ENCODE measurements at places on chromosomes 6 and 20. TPM values are rescaled to one million over a fixed set of nuclear protein-coding genes. Genes with fewer than 3 reads are reported as not detected.
A peak's percentile ranks its signal among the peaks of the same experiment; 100 is the strongest.

CNR1 gene
- total RNA-seq = 4.6 TPM

COL9A1 gene
- total RNA-seq = not detected

TMC2 gene
- not detected for total RNA-seq

CLDN20 gene
- total RNA-seq = not detected

- DNase-seq = no peak
- no peak overlapping the region for H3K4me3 ChIP-seq
- H3K27ac ChIP-seq = no peak overlapping the region
- H3K36me3 ChIP-seq = no peaks in the 10 kb centered on the region
- peaks cover 7% of the 10 kb centered on the region for H3K27me3 ChIP-seq
Observed at GRCh38 chr20:31821427-31821826, 2.3 kb downstream of the MYLK2 start.

DNA sequence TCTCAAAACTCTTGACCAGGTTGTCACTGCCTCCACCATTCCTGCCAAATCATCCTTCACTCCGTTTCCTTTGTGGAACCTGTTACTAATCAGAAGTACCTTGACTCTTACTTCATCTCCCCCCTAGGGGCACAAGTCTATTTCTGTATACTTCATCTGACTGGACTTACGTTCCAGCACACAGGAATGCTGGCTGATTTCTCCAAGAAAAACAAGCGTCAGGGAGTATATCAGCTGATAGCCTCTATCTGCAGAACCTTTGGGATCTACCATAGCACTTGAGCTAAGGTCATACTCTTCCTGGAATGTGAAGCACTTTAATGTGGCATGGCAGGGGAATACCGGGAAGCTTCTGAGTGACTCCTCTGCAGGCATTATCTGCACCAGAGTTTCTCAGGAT, 178.1 kb upstream of the MOCS1 start:
- H3K27ac ChIP-seq = no peak overlapping the region
- H3K36me3 ChIP-seq = no peaks in the 10 kb centered on the region
- no peaks in the 10 kb centered on the region for H3K27me3 ChIP-seq

DNA sequence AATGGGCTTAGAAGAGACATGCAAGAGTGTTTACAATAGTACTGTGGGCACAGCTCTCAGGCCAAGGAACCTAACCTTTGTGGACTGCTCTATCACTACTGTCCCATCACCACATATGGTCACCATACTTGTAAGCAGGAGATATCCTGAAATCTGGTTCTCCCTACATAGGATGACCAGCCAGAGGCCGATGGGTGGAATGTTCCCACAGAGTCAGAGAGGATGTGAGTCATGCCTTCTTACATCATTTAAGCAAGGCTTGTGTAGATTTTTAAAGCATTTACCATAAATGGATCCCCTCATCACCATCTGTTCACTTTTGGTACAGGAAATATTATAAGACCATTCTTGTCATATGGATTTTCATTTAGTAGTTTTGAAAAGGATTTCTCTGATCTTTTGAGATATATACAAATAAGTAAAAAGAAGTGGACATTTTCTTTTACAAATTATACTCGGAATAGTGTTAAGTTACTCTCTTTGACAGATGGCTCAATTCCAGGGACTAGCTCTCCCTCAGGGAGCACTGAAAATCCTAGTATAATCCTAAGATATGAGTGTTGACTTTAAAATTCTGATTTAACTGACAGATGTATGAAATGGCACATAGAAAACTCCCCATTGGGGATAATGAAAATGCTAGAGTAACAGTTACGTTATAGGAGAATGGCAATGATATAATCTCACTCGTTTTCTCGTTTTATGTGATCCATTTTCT, 6.6 kb downstream of the HTR1B start:
- H3K4me3 ChIP-seq = no peak overlapping the region
- no peaks in the 10 kb centered on the region for H3K4me1 ChIP-seq
- no peak for DNase-seq
- no peaks in the 10 kb centered on the region for H3K36me3 ChIP-seq
- H3K27ac ChIP-seq = peak overlapping the region; percentile 21
- H3K27me3 ChIP-seq = no peaks in the 10 kb centered on the region

- H3K4me1 ChIP-seq = peaks cover 77% of the 10 kb centered on the region
- H3K36me3 ChIP-seq = no peaks in the 10 kb centered on the region
- H3K4me3 ChIP-seq = no peak overlapping the region
- peaks cover 8% of the 10 kb centered on the region for H3K27me3 ChIP-seq
- no peak for DNase-seq
- H3K27ac ChIP-seq = peak overlapping the region; percentile 80
Observed at GRCh38 chr20:36086767-36087166, 67.8 kb upstream of the EPB41L1 start.

GRCh38 chr6:87213364-87213763, 58.0 kb downstream of the ZNF292 start:
- no peaks in the 10 kb centered on the region for H3K36me3 ChIP-seq
- H3K4me1 ChIP-seq = peaks cover 24% of the 10 kb centered on the region
- no peaks in the 10 kb centered on the region for H3K27me3 ChIP-seq
- no peak overlapping the region for H3K27ac ChIP-seq

- H3K27ac ChIP-seq = no peak overlapping the region
- H3K4me1 ChIP-seq = no peaks in the 10 kb centered on the region
- H3K27me3 ChIP-seq = no peaks in the 10 kb centered on the region
- H3K4me3 ChIP-seq = no peak overlapping the region
- no peaks in the 10 kb centered on the region for H3K36me3 ChIP-seq
- DNase-seq = no peak
Observed at GRCh38 chr6:151747896-151748295, 59.6 kb upstream of the ESR1 start.

- no peaks in the 10 kb centered on the region for H3K36me3 ChIP-seq
- no peaks in the 10 kb centered on the region for H3K27me3 ChIP-seq
- no peak overlapping the region for H3K4me3 ChIP-seq
- peak overlapping the region; percentile 86 for H3K27ac ChIP-seq
- no peak for DNase-seq
- peaks cover 15% of the 10 kb centered on the region for H3K4me1 ChIP-seq
Observed at GRCh38 chr6:52724406-52725121, 38.7 kb downstream of the GSTA2 start.

GRCh38 chr6:35432291-35432690, 19.8 kb upstream of the FANCE start:
- no peak for DNase-seq
- H3K27ac ChIP-seq = no peak overlapping the region
- H3K36me3 ChIP-seq = peaks cover 19% of the 10 kb centered on the region
- no peak overlapping the region for H3K4me3 ChIP-seq
